ENCODE measurements at places on chromosomes 13 and 19.

DNA sequence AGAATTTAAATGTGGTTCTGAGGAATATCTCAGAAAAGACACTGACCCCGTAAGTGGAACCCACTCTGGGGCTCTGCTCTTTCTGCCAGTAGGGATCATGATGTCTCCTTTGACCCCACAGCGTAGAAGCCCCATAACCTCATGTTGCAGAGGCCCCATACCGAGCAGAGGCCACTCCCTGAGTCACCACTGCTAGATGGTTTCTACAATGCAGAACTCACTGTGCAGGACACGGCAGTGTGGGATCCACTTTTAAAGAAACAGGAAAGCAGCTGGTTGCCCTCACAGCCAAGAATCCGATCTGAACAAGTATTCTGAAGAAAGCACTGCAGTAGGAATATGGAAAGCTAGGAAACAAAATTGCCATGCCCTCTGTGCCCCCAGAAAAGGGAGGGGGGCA is 4.2 kb downstream of the SLC7A1 start:
- H3K27ac ChIP-seq = no peak overlapping the region
- no peaks in the 10 kb centered on the region for H3K36me3 ChIP-seq
- H3K4me3 ChIP-seq = no peak overlapping the region
- H3K4me1 ChIP-seq = peaks cover 10% of the 10 kb centered on the region

GRCh38 chr13:103004661-103005345 is 61.4 kb downstream of the SLC10A2 start:
- H3K27me3 ChIP-seq = no peaks in the 10 kb centered on the region
- no peaks in the 10 kb centered on the region for H3K36me3 ChIP-seq
- H3K27ac ChIP-seq = no peak overlapping the region
- no peak for DNase-seq
- H3K4me1 ChIP-seq = no peaks in the 10 kb centered on the region

GRCh38 chr13:99375738-99376080 is 68.5 kb upstream of the GPR183 start:
- H3K36me3 ChIP-seq = peaks cover 22% of the 10 kb centered on the region
- H3K27ac ChIP-seq = no peak overlapping the region
- H3K27me3 ChIP-seq = no peaks in the 10 kb centered on the region
- no peak overlapping the region for H3K4me3 ChIP-seq
- peaks cover 5% of the 10 kb centered on the region for H3K4me1 ChIP-seq

- DNase-seq = no peak
- H3K36me3 ChIP-seq = no peaks in the 10 kb centered on the region
- H3K27ac ChIP-seq = no peak overlapping the region
- no peaks in the 10 kb centered on the region for H3K27me3 ChIP-seq
Observed at GRCh38 chr19:30029721-30030510, 87.9 kb downstream of the URI1 start.

- no peaks in the 10 kb centered on the region for H3K36me3 ChIP-seq
- peaks cover 13% of the 10 kb centered on the region for H3K4me1 ChIP-seq
- H3K4me3 ChIP-seq = no peak overlapping the region
- peaks cover 6% of the 10 kb centered on the region for H3K27me3 ChIP-seq
Observed at GRCh38 chr19:3821857-3822364, 35.7 kb upstream of the MATK start.
